ENCODE measurements at places on chromosomes 2 and 18.
A peak's percentile ranks its signal among the peaks of the same experiment; 100 is the strongest.

- DNase-seq, result no peak
Observed at GRCh38 chr2:16755442-16755841, 89.8 kb upstream of the CYRIA start.

- DNase-seq, result no peak
Observed at GRCh38 chr18:75478996-75479880, 51.7 kb upstream of the SMIM21 start.

DNA sequence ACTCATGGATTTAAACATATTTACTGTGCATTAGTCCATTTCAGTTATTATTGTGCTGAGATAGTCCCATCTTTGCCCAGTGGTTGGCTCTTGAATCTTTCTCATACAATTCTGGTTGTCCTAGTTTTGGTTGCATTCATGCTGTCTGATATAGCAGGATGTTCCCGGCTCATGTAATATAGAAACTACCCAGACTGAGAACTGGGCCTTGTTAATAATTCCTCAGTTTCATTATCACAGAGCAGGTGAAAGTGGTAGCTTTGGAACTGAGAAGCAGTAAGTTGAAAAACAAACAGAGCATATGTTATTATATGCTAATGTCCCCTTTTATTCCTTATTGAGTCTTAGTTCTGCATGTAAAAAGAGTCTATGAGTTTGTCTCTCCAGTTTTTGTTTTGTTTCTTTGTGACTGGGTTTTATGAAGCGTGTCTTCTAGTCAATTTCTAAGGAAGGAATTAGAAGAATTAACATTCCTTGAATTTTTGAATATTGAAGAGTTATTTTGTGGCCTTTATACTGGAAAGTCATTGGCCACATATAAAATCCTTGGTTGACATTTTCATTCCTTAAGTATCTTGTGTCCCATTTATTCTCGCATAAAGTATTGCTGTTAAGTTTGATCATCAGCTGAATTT lies 43.3 kb downstream of the EIF5B start:
- DNase-seq, result no peak

GRCh38 chr2:239321596-239322415 lies 79.0 kb downstream of the HDAC4 start:
- no peak for DNase-seq

- no peak for DNase-seq
Observed at GRCh38 chr2:221779614-221780067, 207.5 kb upstream of the EPHA4 start.

- peak; percentile 12 for DNase-seq
Observed at GRCh38 chr2:70992945-70993853, 1.5 kb downstream of the TEX261 start.

- DNase-seq, result no peak
Observed at GRCh38 chr2:32977228-32977758, 30.5 kb downstream of the LTBP1 start.

DNA sequence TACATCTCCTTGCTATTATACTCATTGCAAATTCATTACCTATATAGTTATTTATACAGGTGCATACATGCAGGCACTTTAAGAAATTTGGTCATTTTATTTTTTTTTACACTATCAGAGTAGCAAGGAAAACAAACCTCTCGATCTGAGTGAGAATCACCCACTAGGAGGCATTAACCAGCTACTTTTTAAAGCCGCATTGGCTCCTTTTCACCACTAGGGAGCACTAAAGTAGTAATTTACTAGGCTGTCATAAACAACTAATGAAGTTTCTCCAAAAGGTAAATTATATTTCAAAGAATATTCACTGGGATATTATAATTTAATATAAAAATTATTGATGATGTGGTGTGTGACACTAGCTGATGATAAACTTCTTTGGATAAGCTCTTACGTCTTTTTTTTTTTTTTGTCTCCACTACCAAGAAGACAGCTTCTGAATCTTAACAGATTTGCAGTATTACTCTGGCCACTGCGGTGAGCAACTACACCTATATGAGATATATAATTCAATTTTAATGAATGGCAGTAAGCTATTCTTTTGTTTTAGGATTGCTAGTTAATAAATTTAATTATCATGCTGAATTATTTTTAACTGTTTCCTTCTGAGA lies 101.9 kb downstream of the NOL4 start:
- DNase-seq, result no peak

- DNase-seq, result no peak
Observed at GRCh38 chr2:126686286-126686685, 30.3 kb downstream of the GYPC start.

- no peak for DNase-seq
Observed at GRCh38 chr2:202186641-202187202, 51.7 kb downstream of the SUMO1 start.

DNA sequence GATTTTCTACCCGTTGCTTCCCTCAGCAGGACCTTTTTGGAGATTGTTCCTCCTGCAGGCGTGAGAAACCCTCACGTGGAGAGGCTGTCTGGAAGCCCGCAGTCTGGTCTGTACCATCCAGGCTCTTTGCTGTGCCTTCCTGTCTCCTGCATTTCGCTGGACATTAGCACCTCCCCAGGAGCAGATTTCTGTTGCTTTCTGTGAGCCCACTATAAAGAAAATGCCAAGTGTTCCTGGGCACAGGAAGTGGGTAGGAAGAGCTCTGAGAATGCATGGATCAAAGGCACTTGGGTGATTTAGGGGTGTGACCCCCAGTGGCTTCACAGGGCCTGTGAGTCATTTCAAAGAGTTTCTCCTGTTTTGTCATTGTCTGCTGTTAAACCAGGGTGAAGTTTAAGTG lies 27.3 kb downstream of the SPTBN1 start:
- DNase-seq, result no peak

DNA sequence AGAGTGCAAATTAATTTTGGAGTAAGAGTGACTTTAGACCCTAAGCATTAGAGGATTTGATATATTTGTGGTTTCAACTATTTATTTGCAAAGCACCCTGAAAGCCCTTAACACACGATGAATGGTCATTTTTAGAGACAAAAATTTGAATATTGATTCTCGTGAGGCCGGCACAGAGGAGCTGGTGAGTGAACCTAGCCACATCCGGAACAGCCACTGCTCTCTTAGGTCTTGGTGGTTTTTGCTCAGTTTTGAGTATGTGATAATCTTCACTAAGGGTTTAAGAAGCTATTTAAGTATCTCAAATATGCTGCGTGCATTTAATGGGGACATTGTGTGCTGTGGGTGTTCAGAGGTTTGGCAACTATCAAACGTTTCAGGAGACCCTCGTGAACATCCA lies 204.8 kb downstream of the TSN start:
- no peak for DNase-seq

DNA sequence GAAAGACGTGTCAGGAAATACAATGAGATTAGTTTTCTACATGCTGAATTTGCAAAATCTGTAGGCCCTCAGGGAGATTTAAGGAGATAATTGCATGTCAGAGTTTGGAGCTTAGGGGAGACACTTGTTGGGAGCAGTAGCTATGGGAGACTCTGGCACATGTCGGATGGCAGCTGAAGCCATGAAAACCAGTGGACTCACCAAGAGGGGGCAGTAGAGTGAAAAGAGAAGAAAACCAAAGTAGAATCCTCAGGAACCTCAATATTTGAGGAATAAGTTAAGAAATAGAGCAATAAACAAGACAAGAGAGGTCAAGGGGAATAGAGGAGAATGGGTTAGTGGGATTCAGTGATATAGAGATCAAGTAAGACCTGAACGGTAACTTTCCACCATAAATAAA lies 24.8 kb downstream of the RUFY4 start:
- no peak for DNase-seq

- no peak for DNase-seq
Observed at GRCh38 chr2:164655336-164655735, 34.1 kb upstream of the GRB14 start.

GRCh38 chr2:192604295-192604694 lies 409.6 kb upstream of the TMEFF2 start:
- DNase-seq, result no peak

- no peak for DNase-seq
Observed at GRCh38 chr2:12303181-12304030, 413.3 kb upstream of the TRIB2 start.

- no peak for DNase-seq
Observed at GRCh38 chr18:58532972-58533371, 95.9 kb downstream of the ALPK2 start.

DNA sequence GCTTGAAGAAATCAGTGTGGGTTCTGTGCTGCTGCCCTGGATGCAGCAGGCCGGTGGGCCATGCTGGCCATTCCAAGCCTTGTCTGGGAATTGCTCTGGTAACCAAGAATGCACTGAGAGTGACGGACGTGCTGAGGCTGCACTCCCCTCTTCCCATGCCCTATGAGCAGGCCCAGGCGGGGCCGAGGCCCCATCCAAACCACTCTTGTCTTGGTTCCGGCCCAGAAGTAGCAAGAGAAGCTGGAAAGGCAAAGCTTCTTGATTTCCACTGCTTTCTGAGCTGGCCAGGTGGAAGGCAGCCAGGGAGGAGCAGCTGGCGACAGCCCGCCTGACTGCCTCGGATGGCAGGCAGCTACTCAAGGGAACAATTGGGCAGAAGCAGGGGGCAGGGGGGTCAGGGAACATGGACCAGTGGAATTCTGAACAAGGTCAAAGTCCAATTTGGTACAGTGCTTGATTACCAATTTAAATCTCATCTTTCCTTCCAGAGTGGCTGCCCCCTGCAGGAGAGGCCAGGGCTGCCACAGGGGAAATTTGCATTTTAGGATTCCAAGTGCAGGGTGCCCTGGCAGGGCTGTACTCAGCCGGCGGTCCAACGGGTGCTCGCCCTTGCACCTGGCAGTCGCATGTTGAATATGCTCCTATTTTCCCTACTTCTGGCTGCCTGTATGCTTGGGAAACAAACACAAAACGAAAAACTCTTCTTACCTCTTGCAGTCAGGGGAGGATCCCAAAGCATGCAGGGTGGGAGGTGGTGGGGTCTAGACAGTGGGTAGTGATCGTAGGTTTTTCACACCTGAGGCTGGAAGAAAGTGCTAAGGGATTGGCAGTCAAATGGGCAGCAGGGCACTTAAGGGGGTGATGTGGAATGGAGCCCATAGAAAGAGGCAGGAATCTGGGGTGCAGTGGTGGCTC lies 67.3 kb downstream of the LIPG start:
- no peak for DNase-seq

- no peak for DNase-seq
Observed at GRCh38 chr2:65652066-65652465, 219.7 kb upstream of the SPRED2 start.
